Kidney epithelial cell (primary cell): ENCODE measurements at places on chromosomes 12 and 14. TPM values are rescaled to one million over a fixed set of nuclear protein-coding genes. Genes with fewer than 3 reads are reported as not detected.

DNA sequence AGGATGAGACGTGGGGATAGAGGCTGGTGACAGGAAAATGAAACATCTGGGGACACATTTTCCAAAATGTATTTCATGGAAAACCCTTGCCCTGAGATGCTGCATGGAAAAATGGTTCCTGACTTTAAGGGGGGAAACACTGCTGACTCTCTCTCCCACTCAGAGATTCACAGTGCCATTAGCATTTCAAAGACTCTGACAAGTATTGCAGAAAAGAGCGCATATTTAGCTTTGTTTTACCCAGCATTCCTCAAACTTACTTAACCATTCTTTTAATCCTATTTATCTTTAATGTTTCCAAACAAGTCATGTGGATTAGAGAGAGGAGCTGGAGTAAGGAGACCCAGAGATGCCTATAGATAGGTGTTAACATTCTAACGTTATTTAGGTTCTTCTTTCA is 141.8 kb upstream of the DYRK2 start:
- DNase-seq = no peak

OTX2 gene
- not detected in 2 replicates for total RNA-seq

DNA sequence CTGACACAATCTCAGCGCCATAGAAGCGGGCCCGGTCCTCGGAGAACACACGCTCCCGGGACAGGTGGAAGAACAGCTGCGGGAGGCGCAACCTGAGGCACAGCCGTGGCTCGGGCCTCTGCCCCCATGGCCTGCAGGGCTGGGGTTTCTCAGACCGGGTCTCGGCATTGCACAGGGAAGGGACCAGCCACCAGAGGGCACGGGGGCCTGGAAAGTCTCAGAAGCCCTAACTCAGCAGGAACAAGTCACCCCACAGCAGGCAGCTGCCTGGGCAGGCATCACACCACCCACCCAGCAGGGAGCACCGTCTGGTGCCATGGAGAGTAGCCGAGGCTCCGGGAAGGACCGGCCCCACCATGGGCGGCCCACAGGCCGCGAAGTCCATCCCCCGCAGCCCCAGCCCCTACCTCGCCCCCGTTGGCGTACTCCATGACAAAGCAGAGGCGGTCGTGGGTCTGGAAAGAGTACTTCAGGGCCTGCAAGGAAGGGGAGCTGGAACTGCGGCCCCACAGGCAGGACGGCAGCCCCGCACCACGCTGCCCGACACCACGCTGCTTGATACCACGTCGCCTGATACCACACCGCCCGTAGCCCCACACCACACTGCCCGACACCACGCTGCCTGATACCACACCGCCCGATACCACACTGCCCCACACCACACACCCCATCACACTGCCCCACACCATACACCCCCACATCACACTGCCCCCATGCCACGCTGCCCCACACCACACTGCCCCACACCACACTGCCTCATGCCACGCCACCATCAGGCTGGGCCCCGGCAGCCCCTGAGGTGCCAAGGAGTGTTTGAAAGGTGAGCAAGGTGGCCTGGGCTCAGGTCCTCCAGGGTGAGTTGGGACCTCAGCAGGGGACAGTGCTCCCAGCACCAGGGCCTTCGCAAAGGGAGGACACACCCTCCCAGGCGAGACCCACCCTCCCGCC is 20.8 kb downstream of the SIVA1 start:
- no peak for DNase-seq

DNA sequence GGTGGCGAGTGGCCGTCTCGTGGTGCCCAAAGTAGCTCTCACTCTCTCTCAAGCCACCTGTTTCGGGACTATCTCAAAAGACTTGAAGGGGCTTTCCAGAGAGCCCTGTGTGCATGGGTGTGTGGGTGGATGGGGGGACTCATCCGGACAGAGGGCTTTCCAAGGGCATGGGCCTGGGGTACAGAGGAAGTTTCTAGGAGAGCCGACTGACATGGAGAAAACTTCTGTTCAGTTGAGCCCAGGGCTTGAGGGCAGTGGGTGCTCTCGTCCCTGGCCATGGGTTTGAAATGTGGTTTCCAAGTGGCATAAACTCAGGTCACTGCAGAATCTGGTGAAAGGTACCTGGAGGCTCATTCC is 47.4 kb upstream of the MEG3 start:
- DNase-seq = no peak

GRCh38 chr14:70177081-70177800 is 11.5 kb downstream of the SLC8A3 start:
- DNase-seq = no peak

CLEC2B gene
- total RNA-seq = 0.50 TPM in 1 of 2 replicates, not detected in the other

VAMP1 gene
- total RNA-seq = 1.6 and 4.8 TPM in 2 replicates

ANP32D gene
- total RNA-seq = not detected in 2 replicates

KCNA5 gene
- 0.34 and 0.50 TPM in 2 replicates for total RNA-seq
